KG1 (cell line): ENCODE measurements at places on chromosomes 16 and 17.

DNA sequence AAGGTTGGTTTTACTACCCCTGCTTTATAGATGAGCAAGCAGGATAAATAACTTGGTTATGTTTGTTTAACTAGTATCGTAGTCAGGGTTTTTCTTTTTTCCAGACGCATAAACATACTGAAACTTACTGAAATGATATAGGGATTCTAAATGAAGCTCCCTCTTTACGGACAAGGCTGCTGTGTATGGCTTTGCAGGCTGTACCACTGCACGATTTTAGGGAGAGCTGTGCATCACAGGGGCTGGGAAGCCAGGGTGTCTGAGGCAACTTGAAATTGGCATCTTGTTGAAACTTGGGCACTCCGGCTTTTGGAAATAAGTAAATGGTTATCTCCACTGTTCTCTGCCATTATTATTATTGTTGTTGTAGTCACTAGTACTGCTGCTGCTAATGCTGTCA lies 218.1 kb upstream of the CDH8 start:
- no peak for DNase-seq

GRCh38 chr17:44722254-44722653 lies 13.8 kb downstream of the DBF4B start:
- DNase-seq: no peak

DNA sequence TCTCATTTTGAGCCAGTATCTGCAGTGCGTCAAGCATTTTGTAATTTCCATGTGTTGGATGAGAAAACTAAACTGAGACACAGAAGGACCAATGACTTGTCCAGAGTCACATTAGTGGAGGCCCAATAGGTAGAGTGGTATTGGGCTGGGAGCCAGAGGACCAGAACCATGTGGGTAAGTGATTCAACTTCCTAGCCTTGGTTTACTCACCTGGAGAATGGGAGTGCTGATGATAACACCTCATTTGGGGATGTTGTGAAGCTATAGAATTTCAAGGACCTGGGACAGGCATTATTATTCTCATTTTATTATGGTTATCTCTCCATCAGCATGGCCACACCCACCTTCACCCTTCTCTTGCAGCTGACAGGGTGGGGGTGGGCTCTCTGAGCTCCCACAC lies 8.1 kb downstream of the CPNE2 start:
- DNase-seq: no peak

DNA sequence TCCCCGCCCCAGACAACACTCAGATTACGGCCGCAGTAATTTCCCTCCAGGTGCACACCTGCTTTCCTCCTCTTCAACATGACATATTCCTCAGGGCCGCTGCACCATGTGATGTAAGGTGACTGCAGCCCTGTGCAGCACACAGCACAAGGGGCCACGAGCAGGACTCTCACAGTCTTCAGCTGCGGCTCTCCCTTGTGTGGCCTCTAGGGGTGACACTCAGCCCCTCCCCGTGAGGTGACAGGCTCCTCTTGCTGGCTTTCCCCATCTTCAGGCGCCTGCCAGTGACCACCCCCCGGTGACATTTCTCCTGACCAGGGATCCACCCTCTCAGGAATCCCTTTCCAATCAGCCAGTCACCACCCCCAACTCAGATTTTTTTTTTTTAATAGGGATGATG lies 31.3 kb upstream of the ABCC3 start:
- no peak for DNase-seq

DNA sequence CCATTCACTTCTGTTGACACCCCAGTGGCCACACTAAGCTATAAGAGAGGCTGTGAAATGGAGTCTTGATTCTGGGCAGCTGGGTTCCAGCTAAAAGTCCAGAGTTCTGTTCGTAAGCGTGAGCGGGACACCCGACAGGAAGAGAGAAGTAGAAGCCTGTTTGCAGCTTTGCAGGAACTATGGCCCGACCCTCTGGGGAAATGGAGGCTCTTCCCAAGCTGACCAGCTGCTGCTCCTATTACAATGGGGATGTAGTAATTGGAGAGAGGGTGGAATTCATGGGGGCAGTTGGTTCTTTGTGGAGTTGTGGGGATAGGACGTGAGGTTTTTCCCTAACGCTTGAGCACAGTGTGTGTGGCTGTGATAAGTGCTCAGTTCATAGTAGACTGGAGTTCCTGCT lies 28.4 kb downstream of the UBALD1 start:
- DNase-seq: no peak

- DNase-seq: no peak
These were observed 8.3 kb downstream of the ALOX15B start for GRCh38 chr17:8046929-8047768.

- DNase-seq: no peak
These were observed 467.3 kb downstream of the KCNJ2 start for GRCh38 chr17:70636517-70637133.

DNA sequence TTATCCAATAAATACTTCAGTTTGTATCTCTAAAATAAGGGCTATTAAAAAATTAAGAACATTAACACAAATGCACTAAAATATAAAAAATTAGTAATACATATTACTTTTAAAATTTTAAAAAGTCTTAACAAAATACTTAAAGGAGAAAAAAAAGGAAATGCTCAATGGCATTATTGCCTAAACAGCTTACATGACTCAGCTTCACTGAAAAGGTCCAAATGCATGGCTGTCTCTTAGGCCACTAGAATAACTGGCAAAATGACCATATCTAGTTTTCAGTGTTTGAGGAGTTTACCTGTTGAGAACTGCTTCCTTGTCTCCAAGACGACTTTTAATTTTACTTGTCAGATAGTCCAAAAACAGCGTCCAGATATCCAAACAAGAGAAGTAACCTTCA lies 66.0 kb downstream of the XPO6 start:
- no peak for DNase-seq

DNA sequence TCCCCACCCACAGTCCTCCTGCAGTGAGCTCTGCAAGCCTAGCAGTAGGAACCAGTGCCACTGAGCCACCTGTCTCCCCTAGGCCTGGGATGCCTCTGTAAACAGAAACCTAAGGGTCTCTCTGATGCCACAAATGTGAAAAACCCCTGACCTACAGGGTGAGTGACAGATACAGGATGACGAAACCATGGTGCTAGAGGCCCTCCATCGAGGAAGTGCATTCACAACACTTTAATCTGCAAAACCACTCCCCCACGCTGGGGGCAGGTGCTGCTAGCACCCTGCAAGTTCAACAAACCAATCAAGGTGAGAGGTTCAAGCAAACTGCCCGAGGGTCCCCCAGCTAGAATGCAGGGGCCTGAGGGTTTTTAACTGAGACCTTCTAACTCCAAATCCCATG lies 59.5 kb downstream of the CDYL2 start:
- no peak for DNase-seq

- DNase-seq: no peak
These were observed 21.8 kb downstream of the CACNA1H start for GRCh38 chr16:1174477-1175357.

DNA sequence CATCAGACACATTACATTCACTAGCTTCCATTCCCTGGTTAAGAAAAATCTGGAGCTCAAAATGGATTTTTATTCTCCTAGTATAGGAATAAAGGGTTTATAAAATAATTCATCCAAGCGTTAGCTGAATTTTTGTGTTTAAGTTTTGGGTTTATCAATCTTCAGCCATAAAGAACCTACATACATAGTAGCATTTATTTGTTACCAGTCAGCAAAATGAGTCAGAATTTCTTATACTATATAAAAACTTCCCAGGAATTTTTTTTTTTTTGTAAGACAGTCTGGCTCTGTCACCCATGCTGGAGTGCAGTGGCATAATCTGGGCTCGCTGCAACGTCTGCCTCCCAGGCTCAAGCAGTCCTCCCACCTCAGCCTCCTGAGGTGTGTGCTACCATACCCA lies 40.2 kb upstream of the SLC12A3 start:
- no peak for DNase-seq

DNA sequence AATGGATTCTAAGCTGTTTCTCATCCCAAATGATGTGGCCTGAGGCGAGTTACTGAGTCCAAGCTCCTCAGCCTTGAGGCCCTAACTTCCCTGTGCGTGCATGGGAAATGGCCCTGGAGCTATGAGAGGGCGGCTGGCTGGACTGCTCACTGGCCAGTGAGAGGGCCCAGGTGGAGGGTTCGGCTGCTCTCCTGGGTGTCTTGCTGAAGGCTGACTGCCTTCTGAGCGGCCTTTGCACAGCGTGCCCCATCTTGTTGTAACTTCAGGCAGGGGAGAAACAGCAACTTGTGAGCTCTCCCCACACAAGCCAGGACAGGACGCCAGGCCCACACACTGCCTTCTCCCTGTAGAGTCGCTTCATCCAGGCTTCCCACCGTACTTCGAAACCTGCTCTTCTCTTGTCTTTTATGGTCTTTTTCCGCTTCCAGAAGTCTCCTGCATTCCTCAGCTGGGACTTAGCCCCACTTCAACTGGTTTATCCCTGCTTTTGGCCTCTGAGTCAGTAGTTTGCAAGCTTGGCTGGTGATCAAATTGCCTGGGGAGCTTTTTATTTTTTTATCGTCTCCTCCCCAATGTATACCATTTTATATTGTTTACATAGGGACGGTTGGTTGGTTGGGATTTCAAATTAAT lies 13.3 kb downstream of the CDH3 start:
- no peak for DNase-seq

DNA sequence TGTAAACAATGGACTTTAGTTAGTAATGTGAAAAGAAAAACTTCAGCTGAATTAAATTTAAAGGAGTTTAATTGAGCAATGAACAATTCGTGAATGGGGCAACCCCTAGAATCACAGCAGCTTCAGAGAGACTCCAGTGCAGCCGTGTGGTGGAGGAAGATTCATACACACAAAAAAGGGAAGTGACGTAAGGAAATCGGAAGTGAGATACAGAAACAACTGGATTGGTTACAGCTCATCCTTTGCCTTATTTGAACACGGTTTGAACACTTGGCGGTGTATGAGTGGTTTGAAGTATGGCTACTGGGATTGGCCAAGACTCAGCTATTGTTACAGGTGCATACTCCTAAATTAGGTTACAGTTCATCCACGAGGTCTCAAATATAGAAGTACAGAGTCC lies 460.4 kb upstream of the ASIC2 start:
- no peak for DNase-seq

- no peak for DNase-seq
These were observed 13.9 kb downstream of the GRB7 start for GRCh38 chr17:39751637-39752036.

- no peak for DNase-seq
These were observed 13.5 kb upstream of the C16orf95 start for GRCh38 chr16:87330646-87331045.

GRCh38 chr16:679814-680624 lies at the start of gene STUB1:
TSS of gene STUB1 (plus strand) at chr16:680410. CDS start at chr16:680526, 116 bp downstream.
- peak; percentile 61 for DNase-seq

GRCh38 chr17:10821054-10821453 lies 16.8 kb downstream of the PIRT start:
- no peak for DNase-seq

- no peak for DNase-seq
These were observed 10.5 kb upstream of the TIMP2 start for GRCh38 chr17:78935419-78936323.

GRCh38 chr16:54939510-54940278 lies 9.0 kb downstream of the IRX5 start:
- no peak for DNase-seq

DNA sequence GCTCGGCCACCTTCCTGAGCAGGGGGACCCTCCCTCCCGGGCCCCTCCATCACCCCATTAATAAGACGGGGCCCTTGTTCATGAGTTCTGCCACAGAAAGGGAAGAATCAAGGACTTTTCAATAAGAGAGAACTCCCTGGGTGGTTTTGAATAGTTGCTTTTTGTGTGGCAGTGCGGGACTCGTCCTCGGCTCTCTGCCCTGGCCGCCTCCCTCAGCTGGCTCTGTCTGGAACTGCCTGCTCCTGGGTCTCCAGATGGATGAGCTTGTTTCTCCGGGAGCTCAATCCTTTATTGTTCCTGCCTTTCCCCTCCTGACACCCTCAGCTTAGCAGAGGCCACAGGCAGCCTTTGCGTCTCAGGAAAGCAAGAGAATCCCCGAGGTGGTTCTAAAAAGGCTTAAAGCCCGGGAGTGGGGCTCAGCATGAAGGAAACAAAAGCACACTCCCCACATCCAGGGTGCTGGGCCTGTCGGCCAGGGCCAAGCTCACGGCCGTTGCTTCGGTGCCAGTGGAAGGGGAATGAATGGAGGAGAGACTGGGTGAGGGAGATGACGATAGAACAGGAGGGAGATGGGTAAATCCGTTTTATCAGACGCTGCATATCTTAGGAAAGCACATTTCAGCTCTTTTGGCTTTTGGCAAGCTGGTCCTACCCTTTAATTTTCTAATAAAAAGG lies 60.2 kb downstream of the RAI1 start:
- no peak for DNase-seq

DNA sequence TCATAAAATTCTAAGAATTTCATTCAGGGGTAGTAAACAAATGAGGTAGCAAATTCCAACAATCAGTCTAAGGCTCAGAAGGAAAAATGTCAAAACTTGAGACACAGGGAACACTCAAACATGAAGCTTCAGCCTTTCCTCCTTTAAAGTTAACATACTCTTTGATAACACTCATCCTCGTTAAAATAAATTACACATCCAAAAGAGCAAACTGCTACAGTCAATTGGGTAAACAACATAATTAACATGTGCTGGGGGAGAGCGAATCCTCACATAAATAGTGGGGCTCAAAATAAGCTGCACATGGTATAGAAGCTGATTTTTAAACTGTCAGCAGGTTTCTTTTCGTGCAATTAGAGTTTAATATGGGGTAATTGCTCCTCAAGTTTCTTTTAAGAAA lies 12.9 kb downstream of the GRB2 start:
- no peak for DNase-seq

- DNase-seq: no peak
These were observed 24.0 kb downstream of the CDH13 start for GRCh38 chr16:82650804-82651203.

GRCh38 chr16:19067349-19068236 lies at the start of gene COQ7:
TSS of gene COQ7 (plus strand) at chr16:19067614. CDS start at chr16:19067665, 51 bp downstream.
- DNase-seq: peak; percentile 96

- no peak for DNase-seq
These were observed 6.0 kb upstream of the VASN start for GRCh38 chr16:4365615-4366014.

- DNase-seq: no peak
These were observed 833 bp downstream of the WSCD1 start for GRCh38 chr17:6070913-6071511.

DNA sequence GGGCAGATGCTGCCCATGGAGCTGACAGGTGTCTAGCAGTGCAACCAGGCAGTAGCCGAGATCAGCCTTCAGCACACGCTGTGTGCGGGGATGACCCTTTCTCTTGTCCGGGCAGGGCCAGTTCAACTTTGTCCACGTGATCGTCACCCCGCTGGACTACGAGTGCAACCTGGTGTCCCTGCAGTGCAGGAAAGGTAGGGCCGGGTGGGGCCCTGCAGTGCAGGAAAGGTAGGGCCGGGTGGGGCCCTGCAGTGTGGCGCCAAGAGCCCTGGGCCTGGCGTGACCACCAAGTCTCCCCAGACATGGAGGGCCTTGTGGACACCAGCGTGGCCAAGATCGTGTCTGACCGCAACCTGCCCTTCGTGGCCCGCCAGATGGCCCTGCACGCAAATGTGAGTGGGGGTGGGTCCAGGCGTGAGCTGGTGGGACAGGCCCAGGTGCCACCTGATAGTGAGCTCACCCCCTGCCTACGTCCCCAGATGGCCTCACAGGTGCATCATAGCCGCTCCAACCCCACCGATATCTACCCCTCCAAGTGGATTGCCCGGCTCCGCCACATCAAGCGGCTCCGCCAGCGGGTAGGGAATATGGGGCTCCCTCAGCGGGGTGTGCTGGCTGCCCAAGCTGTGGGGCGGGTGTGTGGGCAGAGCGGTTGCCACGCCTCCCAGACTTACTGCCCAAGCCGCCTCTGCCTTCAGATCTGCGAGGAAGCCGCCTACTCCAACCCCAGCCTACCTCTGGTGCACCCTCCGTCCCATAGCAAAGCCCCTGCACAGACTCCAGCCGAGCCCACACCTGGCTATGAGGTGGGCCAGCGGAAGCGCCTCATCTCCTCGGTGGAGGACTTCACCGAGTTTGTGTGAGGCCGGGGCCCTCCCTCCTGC lies 40.2 kb downstream of the TSC2 start:
- DNase-seq: no peak
